ENCODE measurements at places on chromosomes 3 and 15. TPM values are rescaled to one million over a fixed set of nuclear protein-coding genes. Genes with fewer than 3 reads are reported as not detected.

The IQCF5 gene
- total RNA-seq, result not detected

The GPR27 gene
- total RNA-seq, result 0.25 TPM

The FANCD2 gene
- total RNA-seq, result 26.8 TPM

The MAP6D1 gene
- total RNA-seq, result 6.0 TPM

The AAGAB gene
- total RNA-seq, result 43.7 TPM

The NANOGP8 gene
- not detected for total RNA-seq

The THBS1 gene
- total RNA-seq, result 141 TPM

The ACOX2 gene
- total RNA-seq, result 19.2 TPM

The TRPC1 gene
- total RNA-seq, result 26.1 TPM

The AMT gene
- total RNA-seq, result 3.3 TPM

The ZNF385D gene
- 11.5 TPM for total RNA-seq

The WDR48 gene
- total RNA-seq, result 30.1 TPM

The SENP8 gene
- total RNA-seq, result 3.8 TPM

The CAMKV gene
- total RNA-seq, result not detected

The GRK7 gene
- not detected for total RNA-seq

The TMCO5A gene
- total RNA-seq, result 0.49 TPM

The CCR9 gene
- total RNA-seq, result not detected

The MKRN3 gene
- 0.65 TPM for total RNA-seq

The SLC25A20 gene
- total RNA-seq, result 20.9 TPM

The TGM4 gene
- total RNA-seq, result not detected

The ACAN gene
- total RNA-seq, result 3.3 TPM

The EXD1 gene
- not detected for total RNA-seq

The TP63 gene
- total RNA-seq, result 0.18 TPM

The UBAP1L gene
- total RNA-seq, result 3.8 TPM

The P2RY1 gene
- total RNA-seq, result 1.1 TPM

The ZNF620 gene
- total RNA-seq, result 0.99 TPM

The GCNT3 gene
- total RNA-seq, result 0.27 TPM

The RLBP1 gene
- not detected for total RNA-seq

The SLC22A14 gene
- not detected for total RNA-seq

The PEX5L gene
- total RNA-seq, result 0.27 TPM

The CFAP20DC gene
- 1.3 TPM for total RNA-seq

The CCR1 gene
- 0.90 TPM for total RNA-seq

Measured in fibroblast of the aortic adventitia (primary cell).